Naive thymus-derived CD4-positive, alpha-beta T cell (primary cell): ENCODE measurements at places on chromosomes 2 and 18.

GRCh38 chr2:227052879-227053278 is 111.1 kb downstream of the COL4A4 start:
- H3K27ac ChIP-seq = no peak overlapping the region
- no peak for DNase-seq
- H3K4me1 ChIP-seq = no peaks in the 10 kb centered on the region
- H3K36me3 ChIP-seq = no peaks in the 10 kb centered on the region
- H3K4me3 ChIP-seq = no peak overlapping the region
- H3K27me3 ChIP-seq = no peaks in the 10 kb centered on the region

GRCh38 chr2:74566076-74566753 is 11.7 kb downstream of the DOK1 start:
- no peaks in the 10 kb centered on the region for H3K36me3 ChIP-seq
- H3K4me3 ChIP-seq = no peak overlapping the region
- H3K27me3 ChIP-seq = no peaks in the 10 kb centered on the region
- no peaks in the 10 kb centered on the region for H3K4me1 ChIP-seq
- no peak overlapping the region for H3K27ac ChIP-seq
- DNase-seq = no peak

DNA sequence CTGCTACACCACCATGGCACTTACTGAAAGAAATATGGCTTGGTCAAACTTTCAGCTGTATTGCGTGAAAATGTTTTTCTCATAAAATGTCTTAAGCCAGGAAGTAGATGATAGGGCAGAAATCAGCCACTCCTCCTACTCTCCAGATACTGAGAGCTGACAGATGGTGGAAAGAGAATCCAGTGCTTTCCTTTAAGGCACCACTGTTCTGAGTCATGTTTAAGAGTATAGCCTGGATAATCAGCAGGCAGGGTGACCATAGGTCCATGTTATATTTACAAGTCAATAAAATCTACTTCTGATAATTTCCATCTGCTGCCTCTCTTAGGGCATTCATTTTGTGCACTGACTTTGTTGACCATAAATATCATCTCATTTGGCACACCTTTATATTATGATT is 21.9 kb downstream of the ARPC2 start:
- H3K27me3 ChIP-seq = no peaks in the 10 kb centered on the region
- no peak for DNase-seq
- peaks cover 36% of the 10 kb centered on the region for H3K36me3 ChIP-seq
- H3K4me1 ChIP-seq = peaks cover 4% of the 10 kb centered on the region
- no peak overlapping the region for H3K27ac ChIP-seq

DNA sequence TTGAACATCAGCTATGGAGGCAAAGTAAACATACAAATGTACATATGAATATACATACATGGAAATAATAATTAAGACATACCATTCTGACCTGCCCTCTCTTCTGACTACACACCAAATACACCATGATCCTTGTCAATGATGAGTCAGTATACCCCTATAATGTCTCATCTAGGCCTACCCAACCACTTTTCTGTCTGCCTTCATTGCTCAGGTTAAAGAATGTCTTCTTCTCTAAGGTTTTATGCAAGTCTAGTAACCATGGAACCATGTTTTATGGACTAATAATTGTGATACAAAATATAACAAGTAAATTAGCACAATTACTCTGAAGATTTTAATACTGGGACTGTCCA is 128.7 kb downstream of the NCKAP5 start:
- H3K27me3 ChIP-seq = no peaks in the 10 kb centered on the region
- no peak overlapping the region for H3K4me3 ChIP-seq
- DNase-seq = no peak
- H3K36me3 ChIP-seq = no peaks in the 10 kb centered on the region
- H3K4me1 ChIP-seq = no peaks in the 10 kb centered on the region

DNA sequence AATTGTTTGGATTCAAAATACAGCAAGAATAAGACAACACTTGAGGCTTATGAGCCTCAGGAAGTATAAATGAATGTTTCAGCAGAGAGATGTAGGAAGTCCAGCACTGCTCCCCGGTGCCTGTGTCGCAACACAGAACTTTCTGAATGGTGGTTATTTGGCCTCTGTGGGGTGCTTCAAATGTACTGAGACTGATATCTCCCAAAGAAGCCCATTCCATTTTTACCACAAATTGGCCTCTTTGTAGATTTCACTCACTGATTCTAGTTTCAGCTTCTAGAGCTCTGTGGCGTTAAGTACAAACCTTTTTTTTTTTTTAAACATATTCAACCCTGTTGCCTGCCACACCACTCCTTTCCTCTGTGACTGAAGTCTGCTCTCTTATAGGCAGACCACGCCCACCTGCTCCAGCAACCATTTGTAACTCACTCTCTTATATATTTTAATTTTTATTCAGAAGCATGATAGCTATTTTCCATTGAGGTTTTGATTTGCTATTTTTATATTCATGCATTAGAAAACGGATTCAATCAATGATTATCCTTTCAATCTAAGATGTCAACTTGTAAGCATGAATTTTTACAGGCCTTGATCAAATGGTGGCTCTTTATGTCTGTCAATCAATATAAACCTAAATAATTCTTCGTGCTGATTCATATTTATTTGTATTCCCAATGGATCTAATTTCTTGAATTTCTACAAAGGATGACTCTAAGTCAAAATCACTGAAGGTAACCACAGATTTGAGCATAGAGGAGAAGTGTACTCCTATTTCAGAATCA is 277.1 kb upstream of the CCDC68 start:
- DNase-seq = no peak
- H3K36me3 ChIP-seq = no peaks in the 10 kb centered on the region
- H3K4me3 ChIP-seq = no peak overlapping the region
